ENCODE measurements at places on chromosomes 13 and 19.

- DNase-seq, result no peak
Observed at GRCh38 chr19:7366701-7367420, 18.1 kb downstream of the ARHGEF18 start.

DNA sequence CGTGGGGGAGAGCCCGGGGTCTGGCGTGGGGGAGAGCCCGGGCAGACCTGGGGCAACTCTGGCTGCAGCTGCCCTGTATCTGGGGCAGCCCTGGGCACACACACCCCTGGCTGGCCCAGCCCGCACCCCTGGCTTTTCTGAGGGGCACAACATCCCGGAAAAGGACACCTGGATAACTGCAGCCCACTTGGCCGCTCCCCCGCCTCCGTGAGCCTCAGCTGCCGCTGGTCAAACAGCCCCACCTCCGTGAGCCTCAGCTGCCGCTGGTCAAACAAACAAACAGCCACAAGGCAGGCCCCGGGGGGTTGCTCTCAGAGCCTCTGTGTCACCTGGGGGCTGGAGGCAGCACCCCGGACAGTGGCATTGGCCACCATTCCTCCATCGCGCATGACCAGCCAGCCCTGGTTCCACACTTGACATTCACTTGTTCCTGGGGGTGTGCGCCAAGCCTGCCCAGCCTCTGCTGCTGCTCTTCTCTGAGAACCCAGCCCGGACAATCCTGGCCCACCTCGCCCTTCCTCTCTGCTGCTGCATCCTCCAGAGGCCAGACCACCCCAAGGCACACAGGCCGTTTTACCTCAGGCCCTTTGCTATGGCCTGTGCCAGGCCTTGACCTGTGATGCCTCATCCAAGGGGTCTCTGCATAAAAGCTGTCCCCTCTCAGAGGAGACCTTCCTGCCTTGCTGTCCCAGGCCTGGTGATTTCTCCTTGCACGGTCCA is 19.9 kb downstream of the CEBPG start:
- DNase-seq, result no peak

GRCh38 chr13:99133848-99134247 is 66.8 kb upstream of the UBAC2 start:
- DNase-seq, result no peak

- no peak for DNase-seq
Observed at GRCh38 chr19:13909430-13909829, 3.4 kb downstream of the CC2D1A start.

DNA sequence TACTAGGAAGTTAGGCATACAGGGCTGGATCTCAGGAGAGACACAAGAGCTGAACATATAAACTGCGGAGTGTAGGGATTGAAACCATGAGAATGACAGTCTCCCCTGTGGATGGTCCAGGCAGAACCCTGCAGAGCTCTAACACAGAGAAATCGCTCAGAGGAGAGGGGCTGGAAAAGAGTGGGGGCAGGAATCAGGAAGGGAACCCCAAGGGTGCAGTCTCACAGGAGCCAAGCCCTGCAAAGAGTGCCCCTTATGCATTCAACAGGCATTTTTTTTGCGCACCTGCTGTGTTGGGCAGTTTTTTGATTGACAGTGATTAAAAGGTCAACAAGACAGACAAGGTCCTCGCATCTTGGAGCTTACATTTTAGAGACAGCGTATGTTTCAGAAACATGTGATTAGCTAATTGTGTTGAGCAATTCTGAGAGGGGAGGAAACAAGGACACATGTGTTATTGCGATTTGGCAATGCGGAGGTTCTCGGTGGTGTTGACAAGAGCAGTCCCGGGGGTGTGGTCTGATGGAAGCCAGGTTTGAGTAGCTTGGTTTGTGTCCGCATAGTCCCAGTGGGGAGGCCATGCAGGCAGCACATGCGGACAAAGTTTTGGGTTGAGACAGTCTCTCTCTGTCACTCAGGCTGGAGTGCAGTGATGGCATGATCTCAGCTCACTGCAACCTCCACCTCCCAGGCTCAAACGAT is 182.6 kb upstream of the IRS2 start:
- DNase-seq, result no peak

GRCh38 chr19:10565028-10565566 is 713 bp downstream of the KRI1 start:
- no peak for DNase-seq
